Amniotic stem cell (primary cell): ENCODE measurements at places on chromosomes 6 and 20.

DNA sequence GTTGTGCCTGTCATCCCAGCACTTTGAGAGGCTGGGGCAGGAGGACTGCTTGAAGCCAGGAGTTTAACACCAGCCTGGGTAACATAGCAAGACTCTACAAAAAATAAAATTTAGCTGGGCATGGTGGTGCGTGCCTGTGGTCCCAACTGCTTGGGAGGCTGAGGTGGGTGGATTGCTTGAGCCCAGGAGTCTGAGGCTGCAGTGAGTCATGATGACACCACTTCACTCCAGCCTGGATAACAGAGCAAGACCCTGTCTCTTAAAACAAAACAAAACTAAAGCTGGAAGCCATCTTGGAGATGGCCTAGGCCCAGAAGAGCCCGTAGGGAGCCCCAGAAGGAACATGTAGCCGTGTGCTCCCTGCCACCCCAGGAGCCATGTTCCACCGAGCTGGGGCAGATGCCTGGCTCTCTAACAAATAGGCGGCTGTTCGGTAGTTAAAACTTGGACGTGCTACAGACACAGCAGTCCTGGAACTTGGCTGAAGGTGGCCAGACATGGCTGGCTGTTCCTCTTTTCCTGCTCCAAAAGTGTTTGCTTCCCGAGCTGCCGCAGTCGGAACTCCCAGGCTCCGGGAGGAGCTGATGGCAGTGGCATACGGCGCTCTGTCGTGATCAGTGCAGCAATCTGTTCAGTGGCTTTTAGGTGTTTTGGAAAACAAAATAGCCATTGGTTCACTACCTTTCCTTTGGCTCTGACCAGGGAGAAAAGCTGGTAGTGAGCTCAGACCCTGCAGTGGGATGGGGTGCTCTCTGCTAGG, 37.0 kb downstream of the DYNLT1 start:
- no peak for DNase-seq

- no peak for DNase-seq
Measured at GRCh38 chr20:9977629-9978028, 57.2 kb upstream of the ANKEF1 start.

GRCh38 chr6:21003780-21004541, 469.7 kb downstream of the CDKAL1 start:
- DNase-seq, result no peak

DNA sequence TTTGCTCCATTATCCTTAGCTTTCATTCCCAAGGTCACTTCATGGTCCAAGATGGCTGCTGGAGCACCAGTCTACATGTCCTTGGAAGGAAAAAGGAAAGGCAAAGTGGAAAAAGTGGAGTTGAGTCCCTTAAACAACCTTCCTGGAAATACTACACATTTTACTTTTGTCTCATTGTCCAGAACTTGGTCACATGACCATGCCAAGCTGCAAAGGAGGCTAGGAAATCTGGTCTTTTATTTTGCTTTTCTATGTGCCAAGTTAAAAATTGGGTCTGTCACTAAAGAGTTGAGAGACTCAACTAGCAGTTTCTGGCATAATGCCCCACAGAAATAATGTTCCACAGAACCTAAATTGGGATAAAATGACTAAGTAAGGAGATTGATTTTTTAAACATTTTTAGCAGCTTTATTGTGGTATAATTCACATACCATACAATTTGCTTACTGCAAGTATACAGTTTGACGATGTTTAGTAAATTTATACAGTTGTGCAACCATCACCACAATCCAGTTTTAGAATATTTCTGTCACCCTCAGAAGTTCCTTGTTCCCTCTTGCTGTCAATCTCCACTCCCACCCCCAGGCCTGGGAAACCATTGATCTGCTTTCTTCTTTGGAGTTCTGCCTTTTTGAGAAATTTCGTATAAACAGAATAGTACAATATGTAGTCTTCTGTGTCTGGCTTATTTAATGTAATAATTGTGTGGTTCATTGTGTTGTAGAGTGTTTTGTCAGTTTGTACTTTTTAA, 5.6 kb upstream of the CHD6 start:
- DNase-seq, result no peak

DNA sequence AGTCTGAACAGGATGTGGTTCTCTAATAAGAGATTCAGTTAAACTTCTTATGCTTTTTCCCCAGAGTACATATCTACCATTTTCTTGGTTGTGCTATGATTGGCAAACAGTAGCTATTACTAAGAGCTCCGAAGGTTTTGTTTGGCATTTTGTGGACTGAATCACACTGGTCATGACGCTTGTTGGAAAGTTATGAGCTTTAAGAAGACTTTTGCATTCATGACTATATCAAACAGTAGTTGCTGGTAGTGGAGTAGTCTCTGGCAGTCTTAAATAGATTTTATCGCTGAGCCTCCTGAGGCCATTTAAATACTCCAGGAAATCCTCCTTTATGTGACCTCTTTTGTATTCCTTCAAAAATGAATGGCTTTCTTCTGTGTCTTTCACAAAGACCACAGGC, 40.8 kb downstream of the CCDC170 start:
- no peak for DNase-seq
